Peyer's patch (tissue), 4 donors: ENCODE measurements at places on chromosomes 5 and 9.

DNA sequence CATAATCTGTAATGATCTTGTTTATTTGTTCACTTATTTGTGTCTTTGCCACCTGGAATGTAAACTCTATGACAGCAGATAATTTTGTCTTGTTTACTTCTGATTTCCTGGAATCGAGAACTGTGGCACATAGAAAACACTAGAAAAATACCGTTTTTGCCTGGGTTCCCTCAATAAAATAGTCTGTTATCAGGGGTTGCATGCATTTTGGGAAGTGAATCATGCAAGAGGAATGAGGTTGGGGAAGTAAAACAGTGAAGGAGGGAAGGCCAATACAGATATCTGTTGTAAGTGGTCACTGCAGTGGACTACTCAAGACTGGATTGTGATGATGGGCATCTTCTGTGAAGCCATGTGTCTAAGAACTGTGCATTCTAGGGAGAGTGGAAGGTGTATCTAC lies 45.2 kb upstream of the IL6ST start:
- DNase-seq = no peak

GRCh38 chr9:89969156-89969675 lies 364.4 kb downstream of the GADD45G start:
- DNase-seq = no peak

GRCh38 chr9:111803924-111804323 lies 9.2 kb upstream of the SHOC1 start:
- DNase-seq = no peak

- DNase-seq = no peak
Measured at GRCh38 chr9:30507166-30507565, 1877.3 kb upstream of the ACO1 start.

- DNase-seq = no peak
Measured at GRCh38 chr5:23466401-23466912, 41.0 kb upstream of the PRDM9 start.

DNA sequence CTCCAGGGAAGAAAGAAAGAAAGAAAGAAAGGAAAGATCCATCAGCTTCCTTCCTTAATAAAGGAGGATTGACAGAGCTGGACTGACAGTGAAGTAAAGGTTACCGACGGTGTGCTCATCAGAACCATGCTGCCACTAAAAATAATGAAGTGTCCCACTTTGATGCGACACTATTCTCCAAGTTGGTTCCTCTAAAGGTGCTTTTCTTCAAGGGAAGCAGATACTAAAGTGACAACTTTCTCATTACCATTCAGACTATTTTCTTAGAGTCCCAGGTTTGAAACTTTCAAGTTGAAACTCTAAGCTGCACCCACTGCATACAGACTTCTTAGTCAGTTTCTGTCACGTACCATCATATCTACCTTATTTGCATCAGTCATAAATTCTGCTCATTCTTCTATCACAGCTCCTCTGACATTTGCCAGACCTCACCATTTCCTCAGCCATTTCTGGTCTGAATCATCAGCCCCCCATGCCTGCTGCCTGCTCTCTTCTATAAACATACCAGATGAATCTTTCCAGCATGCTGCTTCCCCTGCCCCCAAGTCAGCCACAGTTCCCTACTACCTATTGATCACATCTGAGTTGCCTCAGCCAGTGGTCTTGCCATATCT lies 177.6 kb downstream of the DEPDC1B start:
- no peak for DNase-seq

DNA sequence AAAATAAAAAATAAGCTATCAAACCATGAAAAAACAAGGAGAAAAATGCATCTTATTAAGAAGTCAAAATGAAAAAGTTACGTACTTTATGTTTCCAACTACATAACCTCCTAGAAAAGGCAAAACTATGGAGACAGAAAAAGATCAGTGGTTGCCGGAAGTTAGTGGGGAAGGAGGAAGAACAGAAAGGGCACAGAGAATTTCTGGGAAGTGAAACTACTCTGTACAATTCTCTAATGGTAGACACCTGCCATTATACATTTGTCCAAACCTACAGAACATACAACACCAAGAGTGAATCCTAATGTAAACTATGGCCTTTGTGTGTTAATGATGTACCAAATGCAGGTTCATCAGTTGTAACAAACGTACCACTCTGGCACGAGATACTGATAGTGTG lies 25.3 kb downstream of the SMU1 start:
- no peak for DNase-seq

- DNase-seq = no peak
Measured at GRCh38 chr5:147859962-147860640, 18.4 kb upstream of the SCGB3A2 start.

GRCh38 chr5:151151793-151152192 lies 5.8 kb downstream of the ANXA6 start:
- peak; percentile 27 for DNase-seq

- no peak for DNase-seq
Measured at GRCh38 chr9:96048104-96048955, 172.8 kb downstream of the ERCC6L2 start.

- DNase-seq = no peak
Measured at GRCh38 chr9:109894473-109894872, 114.5 kb downstream of the PALM2AKAP2 start.

DNA sequence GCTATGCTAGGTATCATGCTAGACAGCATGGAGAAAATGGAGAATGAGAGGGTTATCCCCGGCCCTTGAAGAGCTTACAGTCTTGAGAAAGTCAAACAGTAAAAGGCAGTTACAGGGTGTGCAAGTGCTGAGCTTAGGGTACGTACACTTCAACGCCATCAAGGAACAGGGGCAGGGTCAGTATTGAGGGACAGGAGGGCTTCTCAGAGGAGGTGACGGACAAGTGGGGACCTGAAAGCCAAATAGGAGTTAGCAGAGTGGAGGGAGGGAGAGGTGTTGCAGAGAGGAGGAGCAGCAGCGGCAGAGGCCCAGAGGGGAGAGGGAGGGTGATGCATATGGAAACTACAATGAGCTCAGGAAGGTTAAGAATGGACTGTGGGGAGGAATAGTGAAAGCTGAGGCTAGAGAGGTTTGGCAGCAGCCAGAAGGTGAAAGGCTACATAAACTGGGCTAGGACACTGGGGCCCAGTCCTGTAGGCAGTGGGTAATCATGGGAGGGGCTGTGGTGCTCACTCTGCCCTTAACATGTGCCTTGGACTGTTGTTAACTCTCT lies 88.0 kb downstream of the NRG2 start:
- no peak for DNase-seq

- no peak for DNase-seq
Measured at GRCh38 chr9:3865141-3865772, 339.5 kb upstream of the RFX3 start.

DNA sequence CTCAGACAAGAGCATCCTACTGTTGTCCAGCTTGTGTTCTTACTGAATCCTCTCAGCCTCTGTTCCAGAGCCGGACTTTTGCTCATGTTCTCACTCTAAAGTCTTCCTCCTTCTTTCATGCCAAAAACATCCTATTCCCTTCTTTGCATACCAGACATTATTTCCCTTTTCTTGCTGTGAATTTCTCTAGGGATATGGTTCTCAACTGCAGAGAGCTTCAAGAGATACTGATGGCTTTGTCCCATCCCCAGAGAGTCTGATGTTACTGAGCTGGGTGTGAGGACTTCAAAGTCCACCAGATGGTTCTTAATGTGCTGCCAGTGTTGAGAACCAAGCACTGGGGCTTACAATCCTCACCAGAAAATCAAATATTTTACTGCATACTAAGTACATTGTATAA lies 98.6 kb upstream of the FER start:
- no peak for DNase-seq

DNA sequence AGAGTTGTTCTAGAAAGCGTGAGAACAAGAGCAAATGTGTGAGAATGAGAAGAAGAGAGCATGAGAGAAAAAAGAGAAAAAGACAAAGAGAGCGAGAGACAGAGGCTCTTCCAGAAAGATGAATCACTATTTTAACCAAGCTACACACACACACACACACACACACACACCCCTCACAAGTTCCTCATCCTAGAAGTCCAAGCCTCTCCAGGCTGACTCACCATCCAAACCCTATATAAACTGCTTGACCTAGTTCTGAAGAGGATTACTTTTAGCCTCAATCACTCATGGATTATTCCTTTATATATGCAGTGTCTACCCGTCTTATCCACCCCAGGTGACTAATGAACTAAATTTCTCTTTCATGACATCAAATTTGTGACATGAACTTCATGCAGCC lies 37.6 kb downstream of the C9orf57 start:
- no peak for DNase-seq

GRCh38 chr9:131807144-131807983 lies 67.5 kb upstream of the RAPGEF1 start:
- DNase-seq = no peak
